ENCODE measurements at places on chromosomes 4 and X. TPM values are rescaled to one million over a fixed set of nuclear protein-coding genes. Genes with fewer than 3 reads are reported as not detected.

EGF gene
- 0.07 TPM for polyA plus RNA-seq

XK gene
- 1.1 TPM for polyA plus RNA-seq

DNA sequence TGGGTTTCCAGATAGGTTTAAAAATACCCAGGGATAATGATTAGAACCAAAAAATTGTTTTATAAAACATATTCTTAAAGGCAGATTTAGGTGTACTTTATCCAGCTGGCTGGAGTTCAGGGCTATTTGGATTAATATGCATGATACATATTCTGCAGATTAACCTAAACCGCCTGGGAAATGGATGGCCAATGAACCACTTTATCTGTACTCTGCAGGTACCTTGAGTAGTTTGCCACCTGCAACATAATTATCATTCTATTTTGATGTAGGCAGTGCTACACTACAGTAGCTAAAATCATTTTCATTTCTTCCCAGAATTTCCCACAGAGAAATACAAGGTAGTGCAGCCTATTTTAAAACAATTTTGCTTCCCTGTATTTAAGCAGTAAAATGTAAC, 683.2 kb upstream of the GNPDA2 start:
- DNase-seq = peak; percentile 11

RTL9 gene
- 0.44 TPM for polyA plus RNA-seq

GRCh38 chr4:79338148-79338547, 12.3 kb upstream of the NAA11 start:
- no peak for DNase-seq

GLUD2 gene
- 0.34 TPM for polyA plus RNA-seq

DNA sequence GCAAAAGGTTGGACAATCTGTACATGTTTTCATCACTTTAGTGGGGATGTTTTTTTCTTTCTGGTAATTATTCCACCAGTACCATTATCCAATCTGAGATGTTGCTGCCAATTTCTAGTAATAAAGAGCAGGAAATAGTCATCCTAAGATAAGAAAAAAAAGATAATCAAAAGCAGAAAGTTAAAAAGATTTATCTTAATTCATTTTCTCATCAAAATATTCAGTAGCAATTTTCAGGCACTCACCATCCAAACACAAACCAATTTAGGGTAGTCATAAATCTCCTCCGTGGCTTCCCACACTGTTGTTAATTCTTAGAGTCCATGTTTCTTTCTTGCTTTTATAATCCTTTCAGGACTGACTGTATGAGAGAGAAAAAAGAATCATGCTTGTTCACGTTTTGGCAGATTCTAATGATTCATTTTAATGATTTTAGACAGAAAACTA, 263.7 kb upstream of the UGT8 start:
- DNase-seq = no peak

- no peak for DNase-seq
Measured at GRCh38 chrX:154655346-154655745, 2.0 kb upstream of the CTAG2 start.

RIBC1 gene
- polyA plus RNA-seq = 4.4 TPM

ZNF157 gene
- polyA plus RNA-seq = 1.6 TPM

NAA11 gene
- not detected for polyA plus RNA-seq

DNA sequence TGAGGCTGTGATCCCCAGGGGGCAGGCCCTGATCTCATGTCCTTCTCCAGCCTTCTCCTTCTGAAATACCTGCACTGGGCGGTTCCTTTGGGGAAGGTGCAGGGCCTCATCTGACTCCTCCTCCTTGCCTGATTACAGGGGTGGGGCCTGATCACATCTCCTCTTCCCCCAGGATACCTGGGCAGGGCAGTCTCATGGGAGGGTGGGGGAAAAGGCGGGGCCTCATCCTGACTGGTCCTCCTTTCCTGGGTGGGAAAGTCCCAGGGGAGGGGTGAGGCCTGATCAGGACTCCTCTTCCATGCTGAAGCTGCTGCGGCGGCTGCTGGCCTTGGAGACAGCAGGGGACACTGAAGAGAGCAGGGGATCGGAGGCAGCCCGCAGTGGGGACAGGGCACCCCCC, 13.3 kb downstream of the TFE3 start:
- DNase-seq = no peak

ITGB1BP2 gene
- not detected for polyA plus RNA-seq

DNA sequence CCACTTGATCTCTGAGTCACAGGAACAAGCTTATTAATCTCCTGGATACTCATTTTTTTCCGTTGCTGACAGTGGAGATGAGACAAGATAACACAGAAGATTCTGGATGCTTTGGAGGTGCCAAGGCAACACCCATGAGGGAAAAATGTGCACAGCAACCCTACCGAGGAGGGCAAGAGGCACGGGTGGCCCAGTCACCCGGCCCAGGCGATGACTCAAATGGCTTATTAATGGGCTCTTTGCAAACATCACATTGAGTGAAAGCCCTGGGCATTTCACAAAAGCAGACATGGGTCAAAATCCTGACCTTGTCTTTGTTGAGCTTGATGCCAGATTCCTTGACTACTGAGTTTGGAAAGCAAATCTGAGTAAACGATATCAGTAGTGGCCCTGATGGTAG, 315.1 kb downstream of the STK32B start:
- DNase-seq = no peak

SLC4A4 gene
- polyA plus RNA-seq = 7.5 TPM

SLC6A14 gene
- polyA plus RNA-seq = not detected

DNA sequence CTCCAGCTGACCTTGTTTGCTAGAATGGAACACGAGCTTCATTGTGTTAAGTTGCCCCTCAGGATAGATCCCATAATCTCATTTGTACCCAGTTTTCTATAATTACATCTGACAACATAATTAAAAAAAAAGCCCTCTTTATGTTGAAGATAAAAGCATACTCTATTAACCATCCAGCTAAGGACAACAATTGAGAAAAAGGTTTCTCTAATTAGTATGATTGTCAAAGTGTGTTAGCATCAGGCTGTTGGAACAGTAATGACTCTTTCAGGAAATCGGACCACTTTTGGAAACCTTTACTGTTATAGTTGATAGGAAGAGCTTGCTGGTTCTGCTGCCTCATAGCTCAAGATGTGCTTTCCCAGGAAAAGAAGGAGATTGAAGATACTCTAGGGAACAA, 172.6 kb downstream of the FHIP1A start:
- no peak for DNase-seq

- DNase-seq = no peak
Measured at GRCh38 chr4:52551487-52551886, 107.6 kb downstream of the USP46 start.

VSIG1 gene
- not detected for polyA plus RNA-seq

DNA sequence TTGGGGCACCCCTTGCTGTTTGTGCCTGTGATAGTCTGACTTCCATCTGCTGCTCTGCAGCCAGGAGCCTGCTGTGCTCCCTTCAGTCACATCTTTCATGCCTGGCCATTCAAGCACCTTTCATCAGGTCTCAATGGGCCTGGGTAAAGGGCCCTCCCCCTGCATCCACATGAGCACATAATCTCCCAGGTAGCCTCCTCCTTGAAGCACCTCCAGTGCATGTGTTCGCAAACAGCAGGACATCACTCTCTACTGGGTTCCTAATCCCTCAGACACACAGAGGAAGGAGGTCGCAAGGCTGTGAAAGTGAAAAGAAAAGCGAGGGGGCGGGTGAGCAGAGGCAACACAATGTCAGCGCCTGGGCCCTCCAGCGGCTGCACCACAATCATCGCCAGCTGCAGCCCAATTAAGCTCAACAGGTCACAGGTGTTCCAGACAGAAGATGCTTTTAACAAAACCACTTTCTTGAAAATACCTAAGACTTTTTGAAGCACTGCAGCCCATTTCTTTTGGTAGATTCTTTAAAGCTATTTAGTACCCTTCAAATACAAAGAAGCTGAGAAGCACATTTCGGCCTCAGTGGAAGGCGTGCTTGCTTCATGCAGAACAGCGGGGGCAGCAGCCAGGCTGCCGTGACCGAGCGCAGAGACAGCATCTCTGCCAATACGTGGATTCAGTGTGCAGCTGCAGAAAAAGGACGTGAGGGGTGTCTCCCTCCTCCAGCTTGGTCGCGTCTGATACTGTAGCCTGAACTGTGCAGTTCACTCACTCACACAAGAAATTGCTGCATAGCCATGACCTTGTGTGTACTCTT, 92.2 kb upstream of the SPRY1 start:
- peak; percentile 57 for DNase-seq

DNA sequence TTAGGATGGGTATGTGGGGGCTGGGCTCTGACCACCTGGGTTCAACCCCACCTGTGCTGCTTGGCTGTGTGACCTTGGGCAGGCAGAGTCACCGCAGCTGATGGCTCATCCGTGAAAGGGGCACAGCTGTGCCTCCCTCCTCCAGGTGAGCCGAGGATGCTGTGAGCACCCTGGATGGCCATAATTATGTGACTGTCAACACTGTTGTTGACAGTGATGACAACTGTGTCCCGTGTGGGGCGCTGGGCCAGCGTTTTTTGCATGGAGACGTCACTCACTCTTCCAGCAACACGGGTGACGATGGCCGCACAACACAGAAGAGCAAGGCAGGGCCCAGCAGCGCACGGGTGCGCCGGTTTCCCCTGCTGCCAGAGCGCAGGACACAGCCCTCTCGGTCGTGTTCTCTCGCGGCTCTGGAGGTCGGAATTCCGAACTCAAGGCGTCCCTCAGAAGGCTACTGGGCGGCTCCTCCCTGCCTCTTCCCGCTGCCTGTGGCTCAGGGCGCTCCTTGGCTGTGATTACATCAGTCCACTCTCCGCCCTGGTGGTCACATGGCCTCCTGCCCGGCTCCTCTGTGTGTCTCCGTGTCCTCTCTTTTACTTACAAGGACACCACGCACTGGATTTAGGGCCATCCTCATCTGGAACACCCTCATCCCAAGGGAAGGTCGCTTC, 1.3 kb downstream of the SH3TC1 start:
- DNase-seq = no peak

DNA sequence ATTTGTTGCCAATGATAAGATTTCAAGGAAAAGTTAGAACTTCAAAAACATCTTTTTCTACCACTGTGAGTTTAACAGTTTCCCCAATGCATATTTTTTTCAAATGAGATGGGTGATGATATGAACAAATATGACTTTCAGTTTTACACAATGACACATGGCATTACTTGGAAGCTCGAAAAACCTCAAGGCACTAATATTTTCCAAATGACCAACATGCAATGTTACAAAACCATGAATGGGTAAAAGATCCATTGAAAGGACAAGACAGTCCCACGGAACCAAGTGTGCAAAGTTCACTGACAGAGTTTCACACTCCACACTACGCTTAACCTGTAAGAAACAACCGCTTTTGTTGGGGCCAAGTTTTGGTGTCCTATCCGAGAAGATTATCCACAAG, 84.5 kb downstream of the CD99L2 start:
- DNase-seq = no peak

Measured in brain (organoid and tissue), 16 donors.